Activated naive CD4-positive, alpha-beta T cell (primary cell): ENCODE measurements at places on chromosomes 1 and 21.

DNA sequence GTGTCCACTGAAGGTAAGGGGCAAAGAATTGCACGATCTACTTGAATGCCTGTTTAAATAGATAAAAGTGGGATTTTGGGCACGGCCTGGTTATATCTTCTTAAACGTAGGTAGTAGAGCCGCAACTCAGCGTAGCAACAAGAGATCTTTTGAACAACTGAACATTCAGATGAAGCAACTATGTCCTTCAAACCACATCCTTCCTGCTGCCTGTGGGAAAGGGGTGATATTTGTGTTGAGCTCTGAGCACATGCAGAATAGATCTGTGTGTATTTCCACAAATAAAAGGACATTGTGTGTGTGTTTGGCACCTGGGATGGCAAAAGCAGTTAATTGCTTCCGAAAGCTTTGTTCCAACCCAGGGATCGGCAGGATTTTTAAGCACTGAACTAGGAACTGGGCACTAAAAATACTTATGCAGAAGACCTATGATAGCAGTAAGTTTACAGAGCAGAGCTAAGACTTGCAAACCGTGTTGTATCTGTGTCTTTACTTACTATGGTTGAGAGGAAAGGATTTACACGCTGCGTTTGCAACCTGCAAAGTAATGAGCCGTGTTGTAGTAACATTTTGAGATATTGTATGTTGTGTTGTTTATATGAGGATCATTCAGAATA, 333.4 kb downstream of the CHRM3 start:
- DNase-seq, result peak; percentile 5

DNA sequence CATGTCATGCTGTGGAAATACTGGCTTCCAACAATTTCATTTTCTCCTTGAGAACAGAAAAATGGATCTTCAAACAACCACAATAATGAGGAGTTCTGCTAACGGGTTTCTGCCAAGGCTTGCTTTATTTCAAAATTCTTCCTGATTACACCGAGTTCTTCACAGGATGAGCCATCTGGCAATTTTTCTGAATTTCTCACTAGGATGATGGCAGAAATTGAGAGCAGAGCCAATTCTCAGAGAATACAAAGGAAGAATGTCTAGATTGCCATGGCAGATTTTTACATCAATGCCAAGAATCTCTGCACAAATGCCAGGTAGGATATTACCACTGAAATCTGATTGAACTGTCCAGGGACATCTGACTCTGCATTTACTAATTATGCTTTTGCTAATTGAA, 619.0 kb upstream of the CHRM3 start:
- DNase-seq, result no peak

DNA sequence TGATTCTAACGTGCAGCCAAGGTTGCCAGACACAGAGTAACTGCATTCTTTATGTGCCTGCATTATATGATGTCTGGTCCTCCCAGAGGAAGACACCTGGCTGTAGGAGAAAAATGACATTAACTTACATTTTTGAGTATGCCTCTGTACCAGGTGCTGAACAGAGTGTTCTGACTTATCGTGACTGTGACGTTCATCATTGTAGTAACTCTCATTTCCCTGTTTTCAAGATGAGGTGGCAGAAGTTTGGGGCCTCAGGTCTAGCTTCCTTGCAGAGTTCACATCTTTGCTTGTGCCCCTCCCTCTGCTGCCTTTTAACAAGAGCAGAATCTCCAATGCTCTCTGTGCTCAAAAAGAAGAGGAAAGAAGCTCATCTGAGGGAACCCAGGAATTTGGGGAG, 488.0 kb downstream of the AJAP1 start:
- DNase-seq, result no peak

- no peak for DNase-seq
These were observed 1.3 kb upstream of the CD58 start for GRCh38 chr1:116572099-116572498.

GRCh38 chr1:9181990-9182783, 52.4 kb upstream of the H6PD start:
- DNase-seq, result no peak

- no peak for DNase-seq
These were observed 685 bp upstream of the SYT6 start for GRCh38 chr1:114154146-114154962.

DNA sequence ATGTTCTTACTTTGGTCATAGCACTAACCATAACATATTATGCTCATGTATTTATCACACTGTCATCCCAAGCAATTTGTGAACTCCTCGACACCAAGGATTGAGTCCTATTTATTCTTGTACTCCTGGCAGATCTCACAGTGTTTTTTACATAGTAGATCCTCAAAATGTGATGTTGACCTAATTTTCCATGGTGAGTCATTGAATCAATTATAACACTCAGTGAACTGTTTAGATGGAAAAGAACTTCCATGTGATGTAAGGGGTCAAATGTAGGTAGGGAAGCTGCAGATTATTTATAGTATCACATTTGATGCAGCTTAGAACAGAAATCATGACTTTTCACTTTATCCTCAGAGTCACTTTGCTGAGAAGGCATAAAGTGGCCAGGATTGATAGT, 281.9 kb upstream of the ADAMTS5 start:
- no peak for DNase-seq
